ENCODE measurements at places on chromosomes 7 and 10.

DNA sequence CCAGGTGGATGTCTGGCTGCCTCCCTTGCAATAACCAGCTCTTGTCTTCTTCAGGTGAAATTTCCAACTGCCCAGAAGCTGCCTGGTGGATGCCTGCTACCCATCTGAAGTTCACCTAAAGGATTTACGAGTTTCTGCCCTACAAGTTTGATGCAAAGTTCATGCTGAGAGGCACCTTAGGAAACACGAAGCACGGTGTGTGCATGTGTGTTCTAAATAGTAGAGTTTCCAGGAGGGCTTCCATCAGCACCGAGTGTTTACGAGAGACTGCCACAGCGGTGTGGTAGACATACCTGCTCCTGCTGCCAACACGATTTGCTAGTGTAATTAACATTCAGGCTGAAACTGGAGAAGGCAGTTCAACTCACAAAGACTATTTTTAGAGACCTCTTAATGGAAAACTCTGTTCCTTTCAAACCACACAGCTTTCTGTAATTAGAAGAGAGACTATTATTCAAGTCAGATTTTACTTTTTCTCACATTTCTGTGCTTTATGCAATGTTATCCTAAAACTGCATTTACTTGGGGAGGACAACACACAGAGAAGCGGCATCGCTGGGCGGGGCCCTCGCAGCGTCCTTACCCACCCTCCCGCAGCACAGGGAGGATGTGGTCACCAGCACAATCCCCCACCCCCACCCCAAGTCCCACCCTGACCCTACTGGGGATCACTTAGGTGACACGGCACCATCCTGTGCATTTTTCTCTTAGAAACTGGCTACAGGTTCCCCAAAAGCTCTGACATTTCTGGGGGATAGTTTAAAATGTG, 15.5 kb upstream of the CPXM2 start:
- no peak for DNase-seq

DNA sequence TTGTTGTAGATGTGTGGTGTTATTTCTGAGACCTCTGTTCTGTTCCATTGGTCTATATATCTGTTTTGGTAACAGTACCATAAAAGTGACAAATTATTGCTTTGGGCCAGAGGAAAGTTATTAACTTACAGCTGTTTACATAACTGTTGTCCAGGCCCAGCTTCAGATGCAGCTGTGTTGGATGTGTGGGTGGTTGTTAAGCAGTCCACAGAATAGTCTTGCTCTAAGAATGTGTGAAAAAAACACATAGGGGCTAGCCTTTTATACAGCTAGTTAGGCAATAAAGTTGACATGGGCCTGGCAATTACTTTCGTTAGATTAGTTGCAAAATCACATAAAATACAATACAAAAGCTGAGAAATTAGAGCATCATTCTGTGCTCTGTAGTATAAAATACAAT, 31.9 kb downstream of the DLD start:
- no peak for DNase-seq

DNA sequence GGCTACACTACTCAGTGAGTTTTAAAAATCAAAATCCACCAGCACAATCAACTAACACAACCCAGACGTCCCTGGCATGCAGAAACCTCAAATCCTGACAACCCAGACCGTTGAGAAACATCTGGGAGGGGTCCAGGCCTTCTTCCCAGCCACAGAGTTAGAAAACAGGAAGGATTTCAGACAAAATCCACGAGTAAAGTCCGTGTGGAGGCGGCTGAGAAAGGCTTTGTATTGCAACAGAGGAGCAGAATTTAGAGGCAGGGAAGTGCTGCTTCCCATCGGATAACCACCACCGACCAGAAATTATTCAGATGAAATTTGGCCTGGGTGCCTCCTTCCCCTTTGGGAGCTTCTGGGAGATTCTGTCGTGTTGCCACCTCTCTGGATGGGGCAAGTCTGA, 61.5 kb downstream of the TNS3 start:
- no peak for DNase-seq

GRCh38 chr10:100755821-100756220, 10.4 kb downstream of the PAX2 start:
- DNase-seq, result no peak

- no peak for DNase-seq
Observed at GRCh38 chr7:101728128-101728527, 89.3 kb upstream of the CUX1 start.

DNA sequence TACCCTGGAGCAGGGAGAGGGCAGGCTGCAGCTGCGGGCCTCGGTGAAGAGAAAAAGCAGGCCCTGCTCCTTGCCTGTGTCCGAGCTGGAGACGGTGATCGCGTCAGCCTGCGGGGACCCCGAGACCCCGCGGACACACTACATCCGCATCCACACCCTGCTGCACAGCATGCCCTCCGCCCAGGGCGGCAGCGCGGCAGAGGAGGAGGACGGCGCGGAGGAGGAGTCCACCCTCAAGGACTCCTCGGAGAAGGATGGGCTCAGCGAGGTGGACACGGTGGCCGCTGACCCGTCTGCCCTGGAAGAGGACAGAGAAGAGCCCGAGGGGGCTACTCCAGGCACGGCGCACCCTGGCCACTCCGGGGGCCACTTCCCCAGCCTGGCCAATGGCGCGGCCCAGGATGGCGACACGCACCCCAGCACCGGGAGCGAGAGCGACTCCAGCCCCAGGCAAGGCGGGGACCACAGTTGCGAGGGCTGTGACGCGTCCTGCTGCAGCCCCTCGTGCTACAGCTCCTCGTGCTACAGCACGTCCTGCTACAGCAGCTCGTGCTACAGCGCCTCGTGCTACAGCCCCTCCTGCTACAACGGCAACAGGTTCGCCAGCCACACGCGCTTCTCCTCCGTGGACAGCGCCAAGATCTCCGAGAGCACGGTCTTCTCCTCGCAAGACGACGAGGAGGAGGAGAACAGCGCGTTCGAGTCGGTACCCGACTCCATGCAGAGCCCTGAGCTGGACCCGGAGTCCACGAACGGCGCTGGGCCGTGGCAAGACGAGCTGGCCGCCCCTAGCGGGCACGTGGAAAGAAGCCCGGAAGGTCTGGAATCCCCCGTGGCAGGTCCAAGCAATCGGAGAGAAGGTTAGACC, 138.0 kb upstream of the STK17A start:
- DNase-seq, result no peak

GRCh38 chr10:59240582-59241183, 64.2 kb downstream of the PHYHIPL start:
- DNase-seq, result no peak

GRCh38 chr7:80134536-80135308, at the start of gene GNAI1:
TSS of gene GNAI1 (plus strand) at chr7:80134831. CDS start at chr7:80135161, 330 bp downstream.
- DNase-seq, result no peak

All from stimulated activated CD8-positive, alpha-beta memory T cell treated with anti-CD3 and anti-CD28 coated beads, Interleukin-4, amount 100 ng/mL, for 1 hour (primary cell).